ENCODE measurements at places on chromosomes 11 and 22. TPM values are rescaled to one million over a fixed set of nuclear protein-coding genes. Genes with fewer than 3 reads are reported as not detected.

GRCh38 chr11:29095821-29096220 lies 921.0 kb downstream of the KCNA4 start:
- DNase-seq, result no peak

DNA sequence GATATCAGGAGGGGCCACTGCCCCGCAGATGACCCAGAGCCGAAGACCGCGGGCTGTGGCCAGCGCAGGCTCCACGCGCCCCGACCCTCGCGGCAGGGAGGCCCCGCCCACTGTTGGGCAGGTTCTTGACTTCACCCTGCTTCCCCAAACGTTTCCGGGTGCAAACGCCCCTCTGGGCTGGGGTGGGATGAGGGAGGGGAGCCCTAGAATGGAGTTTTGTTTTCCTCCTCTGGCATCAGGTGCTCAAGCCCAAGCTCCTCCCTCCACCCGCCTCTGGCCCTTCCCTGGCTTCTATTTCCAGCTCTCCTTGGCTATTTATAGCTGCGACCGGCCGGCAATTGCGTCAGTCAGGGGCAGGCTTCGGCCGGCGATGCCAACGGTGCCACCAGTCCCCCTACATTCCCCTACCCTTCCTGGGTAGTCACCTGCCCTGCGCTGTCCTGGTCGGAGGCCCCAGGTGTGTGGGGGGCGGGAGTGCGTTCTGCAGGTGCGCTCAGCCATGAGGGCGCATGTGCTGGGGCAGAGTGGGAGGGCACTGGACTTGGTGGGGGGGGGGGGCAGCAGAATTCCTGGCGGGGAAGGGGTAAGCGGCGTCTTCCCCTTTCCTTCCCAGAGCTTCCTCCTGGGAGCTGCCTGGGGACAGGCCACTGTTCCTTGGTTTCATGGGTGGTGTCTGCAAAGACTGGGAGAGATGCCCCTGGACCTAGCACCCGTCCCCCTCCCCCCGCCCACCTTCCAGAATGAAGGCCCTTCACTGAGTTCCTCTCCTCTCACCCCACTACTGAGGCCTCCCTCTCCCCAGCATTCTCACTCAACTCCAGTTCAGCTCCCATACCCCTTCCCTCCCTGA lies 23.6 kb downstream of the DUSP8 start:
- DNase-seq, result peak; percentile 88

DNA sequence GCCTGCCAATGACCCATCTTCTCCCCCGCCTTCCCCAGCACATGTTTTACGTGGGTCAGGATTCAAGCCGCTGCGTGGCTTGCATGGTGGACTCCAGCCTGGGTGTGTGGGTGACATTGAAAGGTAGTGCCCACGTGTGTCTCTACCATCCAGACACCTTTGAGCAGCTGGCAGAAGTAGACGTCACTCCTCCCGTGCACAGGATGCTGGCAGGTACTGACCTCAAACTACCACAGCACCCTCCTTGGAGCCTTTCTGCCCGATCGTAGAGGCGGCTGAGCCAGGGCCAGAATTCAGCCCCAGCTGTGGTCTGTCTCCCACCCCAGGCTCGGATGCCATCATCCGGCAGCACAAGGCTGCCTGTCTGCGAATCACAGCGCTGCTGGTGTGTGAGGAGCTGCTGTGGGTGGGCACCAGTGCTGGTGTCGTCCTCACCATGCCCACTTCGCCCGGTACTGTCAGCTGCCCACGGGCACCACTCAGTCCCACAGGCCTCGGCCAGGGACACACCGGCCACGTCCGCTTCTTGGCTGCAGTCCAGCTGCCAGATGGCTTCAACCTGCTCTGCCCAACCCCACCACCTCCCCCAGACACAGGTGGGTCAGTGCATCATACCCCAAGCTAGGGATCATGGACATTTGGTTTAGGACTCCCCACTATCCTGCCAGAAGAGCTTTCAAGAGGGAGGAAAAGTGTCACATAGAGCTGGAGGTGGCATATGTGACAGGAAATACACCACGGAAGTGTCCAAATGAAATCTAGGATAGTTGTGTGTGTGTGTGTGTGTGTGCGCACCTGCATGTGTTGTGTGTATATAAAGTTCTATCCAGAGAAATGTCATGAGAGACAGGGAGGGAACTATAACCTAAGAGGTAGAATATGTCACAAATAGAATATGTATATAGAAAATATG lies 10.6 kb upstream of the RELT start:
- no peak for DNase-seq

- no peak for DNase-seq
Observed at GRCh38 chr22:25566898-25567235, 2.4 kb downstream of the GRK3 start.

The FIBIN gene
- total RNA-seq, result 20.0 TPM

The ARAP1 gene
- total RNA-seq, result 217 TPM

The SYT7 gene
- 6.3 TPM for total RNA-seq

GRCh38 chr22:46629291-46629690 lies 9.1 kb downstream of the GRAMD4 start:
- DNase-seq, result peak; percentile 58

- DNase-seq, result peak; percentile 6
Observed at GRCh38 chr22:47377926-47378560, 615.6 kb downstream of the TBC1D22A start.

DNA sequence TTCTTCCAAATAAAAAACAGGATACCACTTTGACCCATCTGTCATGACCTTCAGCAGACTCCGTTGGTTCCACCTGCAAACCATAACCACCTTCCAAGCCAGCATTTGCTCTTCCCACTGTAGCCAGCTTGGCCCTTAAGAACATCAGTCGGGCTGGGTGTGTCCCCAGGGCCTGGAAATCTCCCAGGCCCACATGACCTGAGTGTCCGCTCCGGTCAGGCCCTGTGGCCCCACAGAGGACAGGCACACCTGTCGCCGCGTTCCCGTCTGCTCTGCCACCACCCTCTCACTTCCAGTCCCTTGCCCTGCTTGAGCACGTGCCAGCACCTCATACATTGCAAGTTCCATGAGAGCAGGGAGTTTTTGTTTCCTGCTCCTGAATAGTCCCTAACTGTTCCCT lies 65.7 kb upstream of the PITPNB start:
- no peak for DNase-seq

GRCh38 chr11:77883775-77884174 lies 62.8 kb downstream of the AAMDC start:
- no peak for DNase-seq

DNA sequence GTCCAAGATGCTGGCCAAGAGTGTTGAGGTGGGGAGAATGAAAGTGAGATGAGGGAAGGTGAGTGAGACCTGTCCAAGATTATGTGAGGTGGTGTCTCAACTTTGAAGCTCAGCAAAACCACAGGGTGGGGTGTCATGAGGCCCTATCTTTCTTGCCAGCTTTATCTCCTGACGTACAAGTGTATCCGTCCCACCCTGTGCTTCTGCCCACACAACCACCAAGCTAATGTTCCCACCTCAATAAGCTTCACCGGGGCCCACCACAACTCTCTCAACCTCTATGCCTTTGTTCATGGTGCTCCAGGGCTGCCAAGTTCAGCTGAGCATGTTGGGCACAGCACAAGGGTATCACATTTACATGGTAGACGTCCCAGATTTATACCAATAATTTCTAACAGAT lies 7.1 kb upstream of the TPST2 start:
- DNase-seq, result no peak

The MIOX gene
- total RNA-seq, result not detected

DNA sequence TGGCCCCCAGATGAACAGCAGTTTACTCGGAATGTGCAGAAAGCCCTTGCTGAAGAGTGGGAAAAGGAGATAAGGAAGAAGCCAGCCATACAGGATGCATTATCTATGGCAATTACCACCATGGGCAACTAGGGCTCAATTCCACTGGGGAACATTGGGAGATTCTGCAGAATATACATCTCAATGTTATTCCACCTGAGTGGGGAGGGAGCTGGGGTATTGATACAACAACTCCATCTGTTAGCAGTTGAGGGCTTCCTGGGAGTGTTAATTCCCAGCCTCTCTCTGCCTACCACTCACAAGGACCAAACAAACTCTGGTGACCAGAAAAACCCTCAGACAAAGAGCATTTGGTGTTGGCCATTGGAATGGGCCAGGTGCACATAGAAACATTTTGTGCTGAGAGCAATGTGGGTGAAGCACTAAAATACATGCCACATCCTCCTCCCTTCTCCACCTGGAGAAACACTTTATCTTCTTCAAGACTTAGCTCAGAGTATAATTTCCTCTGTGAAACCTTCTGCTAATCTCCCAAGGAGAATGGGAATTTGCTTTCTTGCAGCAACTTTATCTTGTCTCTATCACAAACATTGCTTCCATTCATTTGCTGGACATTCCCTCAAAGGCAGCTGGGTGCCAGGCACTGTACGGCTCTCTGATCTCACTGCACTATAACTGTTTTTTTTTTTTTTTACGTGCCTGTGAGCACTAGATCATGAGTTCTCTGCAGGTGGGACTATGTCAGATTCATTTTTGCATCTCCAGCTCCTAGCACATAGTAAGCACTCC lies 292.2 kb downstream of the MN1 start:
- no peak for DNase-seq

DNA sequence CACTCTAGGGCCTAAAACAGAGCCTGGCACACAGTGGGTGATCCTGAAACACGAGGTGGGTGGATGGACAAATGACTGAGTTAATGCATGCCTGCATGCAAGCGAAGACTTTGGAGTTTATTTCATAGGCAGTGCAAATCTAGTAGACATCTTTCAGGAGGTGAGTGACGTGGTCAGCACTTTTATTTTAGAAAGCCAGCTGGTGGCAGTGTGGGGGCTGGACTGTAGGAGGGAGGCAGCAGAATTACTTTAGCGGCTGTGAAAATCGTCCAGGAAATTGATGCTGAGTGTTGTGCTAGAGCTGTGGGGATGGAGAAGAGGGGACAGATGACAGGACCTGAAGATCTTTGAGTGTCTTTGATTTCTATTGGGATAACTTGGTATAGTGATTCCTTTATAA lies 47.1 kb downstream of the BMAL1 start:
- DNase-seq, result no peak

The ADM2 gene
- 3.0 TPM for total RNA-seq

The MRPL11 gene
- 25.3 TPM for total RNA-seq

The ALG9 gene
- total RNA-seq, result 21.7 TPM

DNA sequence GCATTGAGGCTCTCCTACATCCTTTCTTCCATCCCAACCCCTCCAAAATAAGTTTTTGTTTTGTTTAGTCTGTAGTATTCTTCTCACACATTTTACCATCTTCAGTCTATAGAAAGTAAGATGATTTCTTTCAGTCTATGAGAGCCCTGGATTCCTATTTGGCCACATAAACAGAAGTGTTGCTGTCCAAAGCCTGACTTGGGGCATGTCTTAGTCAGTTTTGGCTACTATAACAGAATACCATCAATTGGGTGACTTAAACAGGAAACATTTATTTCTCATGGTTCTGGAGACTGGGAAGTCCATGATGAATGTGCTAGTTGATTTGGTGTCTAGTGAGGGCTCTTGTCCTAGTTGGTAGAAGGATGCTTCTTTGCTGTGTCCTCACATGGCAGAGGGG lies 146.8 kb upstream of the DDI1 start:
- DNase-seq, result no peak

The SLC2A11 gene
- total RNA-seq, result 10.8 TPM

DNA sequence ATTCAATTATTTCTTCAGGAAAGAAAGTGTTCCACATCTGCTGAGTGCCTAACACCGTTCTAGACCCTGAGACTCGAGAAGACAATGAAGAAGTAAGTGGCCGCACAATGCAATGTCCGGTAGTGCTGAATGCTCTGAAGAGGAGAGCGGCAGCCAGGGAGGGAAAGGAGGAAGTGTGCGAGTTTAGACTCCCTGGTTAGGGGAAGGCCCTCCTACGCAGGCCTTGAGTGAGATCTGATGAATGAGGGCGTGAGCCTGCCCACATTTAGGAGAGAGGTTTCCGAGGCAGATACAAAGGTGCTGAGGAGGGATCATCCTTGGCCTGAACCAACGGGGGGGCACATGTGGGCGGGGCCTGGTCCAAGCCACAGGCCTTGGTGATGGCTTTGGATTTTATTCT lies 558.6 kb downstream of the NTM start:
- DNase-seq, result peak; percentile 24

DNA sequence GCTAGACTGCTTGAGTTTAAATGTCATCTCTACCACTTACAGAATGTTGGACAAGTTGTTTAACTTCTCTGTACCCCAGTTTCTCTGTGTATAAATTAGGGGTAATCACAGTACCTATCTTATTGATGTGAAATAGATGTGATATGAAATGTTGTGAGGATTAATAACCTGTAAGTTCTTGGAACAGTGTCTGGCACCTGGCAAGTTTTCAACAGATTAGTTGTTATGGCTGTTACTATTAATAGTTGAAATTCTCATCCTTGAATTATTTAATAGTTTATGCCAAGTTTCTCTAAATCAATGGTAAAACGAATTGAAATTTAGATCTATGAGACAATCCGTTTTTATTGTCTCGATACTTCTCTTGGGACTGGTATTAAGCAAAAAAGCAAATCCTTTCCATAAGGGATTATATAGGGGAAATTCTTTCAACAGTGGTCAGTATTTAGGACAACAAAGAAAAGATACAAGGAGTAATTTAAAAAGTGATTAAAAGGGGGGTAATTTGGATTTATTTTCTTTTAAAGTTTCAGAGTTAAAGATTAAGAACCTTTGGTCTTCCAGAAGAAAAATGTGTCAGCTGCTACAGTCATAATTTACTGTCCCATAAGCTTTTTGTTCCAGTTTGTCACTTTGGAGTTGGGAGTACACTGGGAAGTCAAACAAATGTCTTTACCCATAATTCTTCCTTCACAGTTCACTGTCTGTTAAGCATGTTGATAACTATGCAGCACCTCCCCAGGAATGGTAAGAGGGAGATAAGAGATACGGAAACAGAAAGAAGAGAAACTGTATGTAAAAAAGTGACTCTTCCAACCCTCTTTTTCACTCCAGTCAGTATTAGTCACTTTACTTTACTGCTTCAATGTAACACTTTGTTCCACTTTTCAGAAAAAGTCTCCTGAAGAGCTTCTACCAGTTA lies 13.2 kb downstream of the PDE3B start:
- DNase-seq, result no peak

DNA sequence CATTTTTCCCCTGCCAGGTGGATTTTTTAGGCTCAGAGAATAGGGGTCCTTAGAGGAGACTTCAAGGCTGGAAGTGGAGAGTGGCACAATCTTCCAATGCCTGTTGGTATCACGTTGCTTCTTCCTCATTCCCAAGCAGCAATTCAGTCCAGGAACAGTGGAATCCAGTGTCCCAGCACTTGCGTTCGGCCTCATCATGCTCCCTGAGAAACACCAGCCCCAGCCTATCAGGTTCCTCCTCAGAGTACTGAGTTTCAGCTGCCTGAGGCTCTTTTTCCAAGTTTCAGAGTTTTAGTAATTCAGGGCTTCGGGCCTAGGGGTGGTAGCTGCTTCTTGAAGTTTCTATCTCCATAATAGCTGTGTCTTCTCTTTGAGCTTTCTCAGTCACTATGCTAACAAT lies 31.9 kb upstream of the NRGN start:
- DNase-seq, result no peak

Measured in upper lobe of left lung (tissue), 6 donors.